ENCODE measurements at places on chromosomes 16 and 17.

DNA sequence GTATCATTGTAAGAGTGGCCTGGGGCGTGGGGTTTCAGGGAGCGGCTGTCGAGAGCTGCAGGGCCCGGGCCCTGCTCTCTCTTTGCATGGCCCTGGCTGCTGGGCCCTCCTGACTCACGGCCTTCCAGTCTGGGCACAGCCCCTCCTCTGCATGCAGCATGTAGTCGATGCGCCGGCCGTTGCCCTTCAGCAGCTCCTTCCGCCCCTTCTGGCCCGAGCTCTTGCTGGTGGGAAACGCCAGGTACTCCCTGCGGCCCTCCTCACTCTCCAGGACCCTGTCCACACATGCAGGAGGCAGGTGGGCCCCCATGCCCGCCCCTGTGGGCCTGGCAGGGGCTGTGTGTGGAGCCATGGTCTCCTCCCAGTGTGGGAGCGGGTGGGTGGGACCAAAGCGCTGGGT lies 50.7 kb downstream of the PRMT7 start:
- DNase-seq, result no peak

GRCh38 chr17:42686520-42687128 lies 4.3 kb downstream of the CNTNAP1 start:
- DNase-seq, result no peak

DNA sequence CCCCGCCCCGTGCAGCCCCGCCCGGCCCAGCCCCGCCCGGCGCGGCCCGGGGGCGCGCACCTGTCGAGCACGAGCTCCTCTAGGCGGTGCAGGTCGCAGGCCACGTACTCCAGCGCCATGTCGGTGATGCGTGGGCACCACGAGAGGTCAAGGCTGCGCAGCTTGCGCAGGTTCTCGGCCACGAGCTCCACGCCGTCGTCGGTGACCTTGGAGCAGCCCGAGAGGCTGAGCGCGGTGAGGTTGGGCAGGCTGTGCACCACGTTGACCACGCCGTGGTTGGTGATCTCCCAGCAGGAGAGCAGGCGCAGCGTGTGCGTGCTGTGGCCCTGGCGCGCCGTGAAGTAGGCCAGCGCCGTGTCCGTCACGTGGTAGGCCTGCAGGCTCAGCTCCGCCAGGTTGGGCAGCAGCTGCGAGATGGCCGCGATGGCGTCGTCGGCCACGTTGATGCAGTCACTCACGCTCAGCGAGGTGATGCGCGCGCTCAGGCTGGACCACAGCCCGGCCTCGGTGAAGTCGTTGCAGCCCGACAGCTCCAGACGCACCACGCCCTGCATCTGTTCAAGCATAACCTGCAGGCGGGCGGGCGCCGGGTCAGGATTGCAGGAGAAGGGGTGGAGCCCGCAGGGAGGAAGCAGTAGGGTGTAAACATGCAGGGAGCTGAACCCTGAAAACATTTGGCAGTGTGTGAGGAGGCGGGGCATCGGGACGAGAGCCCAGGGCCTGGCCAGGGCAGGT lies 5.3 kb upstream of the WDR24 start:
- no peak for DNase-seq

DNA sequence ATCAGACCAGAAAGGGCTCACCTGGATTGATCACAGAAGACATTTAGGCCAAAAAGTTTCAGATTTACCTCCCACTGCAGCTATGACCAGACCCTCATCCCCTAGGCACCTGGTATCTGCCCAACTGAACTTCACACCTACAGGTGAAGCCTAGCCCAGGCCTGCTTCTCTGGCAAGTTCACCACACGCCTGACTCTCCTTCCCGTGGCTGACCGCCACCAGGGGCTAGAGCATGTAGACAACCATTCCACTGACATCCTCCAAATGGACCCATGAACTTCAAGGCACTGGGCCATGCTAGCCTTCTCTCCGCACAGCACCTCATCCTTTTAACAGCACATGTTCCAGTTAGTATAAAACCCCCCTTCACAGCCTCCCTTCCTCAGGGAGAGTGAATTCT lies 18.8 kb downstream of the ZCCHC14 start:
- no peak for DNase-seq

DNA sequence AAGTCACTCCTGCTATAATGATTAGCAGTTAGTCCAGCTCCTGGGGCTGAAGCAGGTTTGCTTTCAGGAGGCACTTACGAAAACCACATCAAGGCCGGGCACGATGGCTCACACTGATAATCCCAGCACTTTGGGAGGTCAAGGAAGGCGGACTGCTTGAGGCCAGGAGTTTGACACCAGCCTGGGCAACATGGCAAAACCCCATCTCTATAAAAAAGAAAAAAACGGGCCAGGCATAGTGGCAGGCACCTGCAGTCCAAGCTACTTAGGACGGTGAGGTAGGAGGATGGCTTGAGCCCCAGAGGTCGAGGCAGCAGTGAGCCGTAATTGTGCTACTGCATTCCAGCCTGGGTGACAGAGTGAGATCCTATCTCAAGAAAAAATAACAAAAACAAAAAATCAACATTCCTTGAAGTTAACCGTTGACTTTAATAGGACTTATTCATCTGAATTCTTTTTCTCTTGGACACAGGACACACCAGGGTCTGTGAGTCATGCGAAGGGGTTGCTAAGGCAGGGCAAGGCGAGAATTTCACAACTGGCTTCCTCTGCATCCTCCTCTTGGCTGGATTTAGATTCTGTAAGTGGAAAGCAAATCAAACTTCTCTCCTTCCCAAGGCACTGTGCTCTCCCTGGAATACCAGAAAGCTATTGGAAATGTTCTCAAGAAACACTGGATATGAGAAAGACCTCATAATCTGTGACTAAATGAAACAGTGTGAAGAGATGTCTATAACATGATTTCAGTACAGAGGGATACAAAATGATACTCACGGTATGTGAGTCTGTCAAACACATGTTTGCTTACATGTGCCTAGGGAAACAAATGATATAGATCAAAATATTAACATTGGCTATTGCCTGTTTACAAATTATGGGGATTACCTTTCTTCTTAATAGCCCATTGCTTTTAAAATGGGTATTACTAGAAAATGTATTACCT lies 99.5 kb downstream of the SYCE1L start:
- DNase-seq, result no peak

DNA sequence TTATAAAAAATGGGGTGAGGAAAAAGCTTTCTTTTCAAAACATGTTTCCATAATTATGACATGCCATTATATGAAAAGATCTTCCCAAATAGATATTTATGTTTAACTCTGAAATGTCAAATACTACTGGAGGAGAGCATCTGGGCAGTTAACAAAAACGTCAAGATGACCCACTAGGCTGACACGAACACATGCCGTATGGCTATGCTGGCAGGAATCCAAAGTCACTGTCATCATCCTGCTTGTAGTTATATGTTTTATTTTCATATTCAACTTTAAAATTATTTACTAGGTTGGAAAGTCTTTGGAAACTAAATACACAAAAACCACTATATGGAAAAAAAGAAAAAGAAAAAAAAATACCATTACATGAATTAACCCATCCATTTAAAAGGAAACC lies 27.3 kb downstream of the ANKFY1 start:
- DNase-seq, result no peak

- DNase-seq, result no peak
Measured at GRCh38 chr16:51155820-51156806, 5.0 kb upstream of the SALL1 start.

DNA sequence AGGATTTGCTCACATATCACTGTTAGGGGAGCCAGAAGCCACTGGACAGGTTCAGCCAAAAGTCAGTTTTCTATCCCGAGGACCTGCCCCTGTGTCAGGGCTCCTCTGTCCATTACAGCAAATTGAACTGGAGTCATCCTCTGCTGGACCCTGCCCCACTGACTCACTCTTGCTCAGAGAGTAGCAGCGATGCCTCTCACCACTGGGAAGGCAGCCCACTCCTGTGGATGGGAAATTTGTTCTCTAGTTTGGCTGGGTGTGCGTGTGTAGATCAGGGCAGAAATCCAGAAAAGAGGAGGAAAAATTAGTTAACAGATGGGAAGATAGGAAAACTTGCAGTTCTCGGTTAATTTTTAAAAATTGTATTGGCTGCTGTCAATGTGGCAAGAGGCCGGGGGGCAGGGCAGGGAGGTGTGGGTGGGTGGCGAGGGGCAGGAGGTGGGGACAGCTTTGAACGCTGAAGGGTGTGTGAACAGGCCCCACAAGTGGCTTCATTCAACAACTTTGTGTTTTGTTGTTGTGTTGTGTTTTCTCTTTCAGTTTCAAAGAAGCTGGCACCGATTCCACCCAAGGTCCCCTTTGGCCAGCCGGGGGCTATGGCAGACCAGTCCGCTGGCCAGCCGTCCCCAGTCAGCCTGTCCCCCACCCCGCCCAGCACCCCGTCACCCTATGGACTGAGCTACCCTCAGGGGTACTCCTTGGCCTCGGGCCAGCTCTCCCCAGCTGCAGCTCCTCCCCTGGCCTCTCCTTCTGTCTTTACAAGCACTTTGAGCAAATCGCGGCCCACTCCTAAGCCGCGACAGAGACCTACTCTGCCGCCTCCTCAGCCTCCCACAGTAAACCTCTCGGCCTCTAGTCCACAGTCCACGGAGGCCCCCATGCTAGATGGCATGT lies 33.6 kb downstream of the ELAC2 start:
- peak; percentile 95 for DNase-seq

GRCh38 chr17:70071620-70072019 lies 3.4 kb upstream of the KCNJ16 start:
- no peak for DNase-seq

DNA sequence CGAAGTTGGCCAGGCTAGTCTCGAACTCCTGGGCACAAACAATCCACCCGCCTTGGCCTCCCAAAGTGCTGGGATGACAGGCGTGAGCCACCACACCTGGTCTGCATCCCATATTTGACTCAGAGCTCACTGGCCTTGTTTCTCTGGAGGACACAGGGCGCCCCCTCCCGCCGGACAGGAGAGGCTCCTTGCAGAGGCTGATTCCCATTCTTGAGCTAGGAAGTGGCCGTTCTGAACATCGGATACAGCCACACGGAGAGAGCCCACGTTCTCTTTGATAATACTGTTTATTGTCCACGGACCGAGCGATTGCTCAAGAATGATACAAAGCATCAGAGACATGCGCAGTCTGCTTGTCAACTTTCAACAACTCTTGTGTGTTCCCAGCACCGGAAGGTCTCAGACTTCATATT lies 12.1 kb upstream of the USP36 start:
- DNase-seq, result no peak

GRCh38 chr16:24685539-24686432 lies 43.7 kb upstream of the TNRC6A start:
- peak; percentile 82 for DNase-seq

GRCh38 chr17:65542610-65543009 lies 18.8 kb downstream of the AXIN2 start:
- no peak for DNase-seq

GRCh38 chr16:86929057-86929871 lies 350.9 kb downstream of the FOXL1 start:
- DNase-seq, result no peak

DNA sequence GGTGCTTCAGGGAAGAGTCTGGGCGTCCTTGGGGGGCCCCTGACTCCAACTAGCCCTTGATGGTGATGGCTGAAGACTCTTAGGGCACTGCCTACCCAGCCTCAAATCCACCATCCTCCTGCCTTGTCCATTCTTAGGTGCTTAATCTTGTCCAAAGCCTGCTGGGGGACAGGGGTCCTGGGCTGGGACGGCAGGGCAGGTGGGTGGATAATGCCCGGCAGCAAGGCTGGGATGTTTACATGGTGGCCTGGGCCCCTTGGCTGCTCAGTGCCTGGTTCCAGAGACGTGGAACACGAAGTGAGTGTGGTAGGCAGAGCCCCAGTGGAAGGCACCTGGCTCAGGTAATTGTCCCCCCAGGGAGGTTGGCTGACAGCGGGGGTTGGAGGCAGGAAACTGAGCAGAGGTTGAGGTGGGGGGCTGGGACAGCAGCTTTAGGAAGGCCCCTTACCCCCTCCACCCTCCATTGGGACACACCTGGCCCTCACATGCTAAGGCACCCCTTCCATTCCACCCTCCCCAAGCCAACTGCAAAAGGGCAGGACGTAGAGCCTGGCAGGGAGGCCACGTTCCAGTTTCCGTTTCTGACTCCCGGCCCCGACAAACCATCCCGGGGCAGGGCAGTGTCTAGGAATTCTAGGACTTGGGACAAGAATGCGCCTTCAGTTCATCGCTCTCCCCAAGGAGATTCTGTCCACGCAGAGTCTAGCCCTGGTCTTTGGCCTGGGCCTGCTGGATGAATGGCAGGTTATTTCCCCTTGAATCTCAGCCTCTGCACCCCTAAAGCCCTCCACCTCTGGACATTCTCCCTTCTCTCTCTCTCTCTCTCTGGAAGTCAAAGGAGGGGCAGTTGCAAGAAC lies 1.9 kb downstream of the FOXJ1 start:
- no peak for DNase-seq

DNA sequence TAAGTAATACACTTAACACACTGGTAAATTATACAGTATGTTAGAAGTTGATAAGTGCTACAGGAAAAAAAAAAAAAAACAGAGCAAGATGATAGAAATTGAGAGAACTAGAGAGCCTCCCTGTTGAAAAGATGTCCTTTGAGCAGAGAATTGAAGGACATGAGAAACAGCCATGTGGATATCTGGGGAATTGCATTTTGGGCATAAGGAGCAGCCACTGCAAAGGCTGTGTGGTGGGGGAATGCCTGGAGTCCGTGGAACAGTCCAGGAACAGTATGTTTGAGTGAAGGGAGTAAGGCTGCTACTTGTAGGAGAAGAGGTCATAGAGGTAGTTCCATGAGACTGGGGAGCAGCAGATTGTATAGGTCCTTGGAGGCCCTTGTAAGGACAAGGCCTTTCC lies 178.4 kb downstream of the FTO start:
- DNase-seq, result no peak

DNA sequence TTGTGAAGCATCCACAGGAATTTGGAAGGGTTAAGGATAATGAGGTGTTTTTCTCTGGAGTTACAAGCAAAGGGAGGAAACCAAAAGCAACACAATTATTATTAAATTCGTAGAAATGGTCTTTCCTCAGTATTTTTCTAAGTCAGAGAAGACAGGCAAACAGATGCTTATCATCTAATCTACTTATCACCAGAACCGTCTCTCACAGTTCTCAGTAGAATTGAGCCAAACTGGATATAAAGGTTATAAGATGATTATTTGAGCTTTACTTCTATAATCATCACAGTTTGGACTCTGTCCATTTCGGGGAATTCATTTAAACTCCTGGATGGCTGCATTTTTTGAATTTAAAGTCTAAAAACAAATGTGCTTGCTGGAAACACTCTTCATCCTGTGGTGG lies 245.0 kb downstream of the KCNJ2 start:
- no peak for DNase-seq

GRCh38 chr16:54720259-54720658 lies 210.4 kb upstream of the IRX5 start:
- no peak for DNase-seq

GRCh38 chr17:50685334-50685665 lies 22.4 kb downstream of the ANKRD40 start:
- no peak for DNase-seq

DNA sequence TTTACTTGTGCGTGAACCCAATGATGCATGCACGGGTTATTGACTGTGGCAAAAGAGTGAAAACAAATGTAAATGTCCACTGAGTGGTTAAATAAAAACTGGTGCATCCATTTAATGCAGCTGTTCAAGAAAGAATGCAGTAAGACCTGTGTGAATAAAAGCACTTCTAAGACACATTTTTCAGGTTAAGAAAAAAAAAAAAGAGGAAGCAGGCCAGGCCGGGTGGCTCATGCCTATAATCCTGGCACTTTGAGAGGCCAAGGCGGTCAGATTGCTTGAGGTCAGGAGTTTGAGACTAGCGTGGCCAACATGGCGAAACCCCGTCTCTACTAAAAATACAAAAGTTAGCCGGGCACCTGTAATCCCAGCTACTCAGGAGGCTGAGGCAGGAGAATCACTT lies 11.8 kb downstream of the CNGB1 start:
- DNase-seq, result no peak

All from left lobe of liver (tissue), 2 donors.